ENCODE measurements at places on chromosomes 13 and 19. TPM values are rescaled to one million over a fixed set of nuclear protein-coding genes. Genes with fewer than 3 reads are reported as not detected.

Gene GRIN2D
- 1.1 TPM for total RNA-seq

Gene TMEM272
- total RNA-seq: 0.71 TPM

DNA sequence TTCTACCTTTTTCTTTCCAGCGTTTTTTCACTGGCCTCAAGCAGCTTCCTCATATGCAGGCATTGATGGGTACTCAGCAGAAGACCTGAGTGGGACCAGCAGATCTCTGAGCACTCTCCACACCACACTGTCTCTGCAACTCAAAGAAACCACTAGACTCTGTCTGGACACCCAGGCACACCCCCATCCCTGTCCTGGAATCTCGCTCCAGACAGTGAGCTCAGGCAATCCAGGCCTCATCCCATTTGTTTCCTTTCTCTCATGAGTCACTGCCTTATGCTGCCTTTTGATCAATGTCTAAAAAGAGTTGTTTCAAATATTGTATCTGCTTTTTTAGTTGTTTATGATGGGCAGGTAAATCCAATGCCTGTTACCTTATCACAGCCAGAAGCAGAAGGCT lies 19.7 kb upstream of the POP4 start:
- DNase-seq: no peak

GRCh38 chr19:42450314-42450934 lies 7.7 kb upstream of the CXCL17 start:
- DNase-seq: peak; percentile 86

GRCh38 chr13:23644527-23645138 lies 74.4 kb downstream of the TNFRSF19 start:
- no peak for DNase-seq

DNA sequence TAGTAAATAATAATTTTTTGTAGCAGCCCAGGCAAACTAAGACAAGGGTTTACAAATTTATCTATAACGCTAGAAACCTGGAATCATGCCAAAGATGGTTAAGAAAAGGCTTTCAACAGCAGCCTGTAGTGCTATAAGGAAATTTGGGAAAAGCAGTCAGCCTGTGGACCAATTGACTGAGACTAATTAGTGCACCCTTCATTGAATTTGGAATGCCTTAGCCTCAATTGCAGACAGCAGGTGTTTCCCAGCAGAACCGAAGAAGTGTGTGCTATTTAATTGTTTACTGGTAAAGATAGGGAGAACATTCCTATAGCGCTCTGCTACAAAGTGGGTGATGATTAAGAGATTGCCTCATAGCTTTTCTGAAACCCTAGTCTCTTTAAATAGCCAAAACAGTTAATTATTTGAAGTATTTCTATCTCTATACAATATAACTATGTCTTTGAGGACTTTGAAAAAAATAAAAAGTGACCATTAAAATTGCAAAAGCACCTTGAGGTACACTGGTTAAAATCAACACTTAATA lies 1884.3 kb upstream of the PCDH20 start:
- DNase-seq: no peak

- DNase-seq: no peak
Observed at GRCh38 chr13:102402290-102402689, 442 bp upstream of the FGF14 start.

DNA sequence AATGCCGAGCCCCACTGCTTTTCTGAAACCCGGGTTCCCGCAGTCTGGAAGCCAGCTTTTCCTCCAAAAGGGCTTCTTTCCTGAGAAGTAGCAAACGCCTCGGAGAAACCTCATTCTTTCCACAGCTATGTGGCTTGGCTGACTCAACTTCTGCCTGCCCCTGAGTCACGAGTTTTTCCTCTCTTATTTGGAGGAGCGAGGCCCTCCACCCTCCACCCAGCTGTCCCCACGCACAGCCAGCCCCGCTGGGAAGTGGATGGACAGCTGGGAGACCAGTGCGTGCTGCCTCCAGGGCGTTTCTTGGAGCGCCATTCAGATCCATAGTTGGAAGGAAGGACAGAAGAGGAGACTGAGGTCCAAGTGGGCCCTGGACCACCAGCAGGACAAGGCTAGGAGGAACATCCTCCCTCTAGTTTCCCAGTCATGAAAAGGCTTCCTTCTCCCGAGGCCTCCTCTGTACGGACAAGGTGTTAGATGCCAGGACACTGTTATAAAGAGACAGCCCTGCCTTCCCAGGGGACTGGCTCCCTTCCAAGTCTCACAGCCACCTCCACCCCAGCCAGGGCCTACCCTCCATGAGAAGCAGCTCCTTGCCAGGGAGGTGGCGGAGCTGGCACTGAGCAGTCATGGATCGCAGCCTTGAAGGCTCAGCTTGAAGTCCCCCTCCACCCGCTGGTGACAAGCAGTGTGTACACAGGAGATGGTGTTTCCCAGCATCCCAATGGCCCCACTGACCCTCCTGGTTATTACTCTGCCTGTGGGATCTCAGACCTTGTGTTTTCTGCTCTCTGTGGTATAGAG lies 2.5 kb upstream of the PLEKHF1 start:
- peak; percentile 78 for DNase-seq

DNA sequence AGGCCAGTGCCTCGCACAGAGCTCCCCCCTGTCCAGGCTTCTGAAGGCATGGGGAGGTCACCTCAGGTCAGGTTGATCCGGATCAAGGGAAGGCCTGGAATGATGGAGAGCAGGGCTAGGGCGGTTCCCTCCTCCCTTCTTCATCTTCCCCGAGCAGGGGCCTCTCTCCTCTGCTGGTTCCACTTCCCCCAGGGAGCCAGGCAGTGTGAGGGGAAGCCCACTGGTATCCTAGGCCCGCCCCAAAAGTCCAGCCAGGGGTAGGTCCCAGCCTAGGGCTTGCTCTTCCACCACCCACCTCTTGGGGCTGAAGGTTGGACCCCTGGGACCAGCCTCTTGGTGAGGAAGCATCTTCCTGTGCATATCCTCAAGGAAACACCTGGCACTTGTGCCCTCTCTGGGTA lies 16.4 kb upstream of the PRR19 start:
- peak; percentile 70 for DNase-seq

- no peak for DNase-seq
Observed at GRCh38 chr13:100341327-100341726, 247.3 kb downstream of the GGACT start.

DNA sequence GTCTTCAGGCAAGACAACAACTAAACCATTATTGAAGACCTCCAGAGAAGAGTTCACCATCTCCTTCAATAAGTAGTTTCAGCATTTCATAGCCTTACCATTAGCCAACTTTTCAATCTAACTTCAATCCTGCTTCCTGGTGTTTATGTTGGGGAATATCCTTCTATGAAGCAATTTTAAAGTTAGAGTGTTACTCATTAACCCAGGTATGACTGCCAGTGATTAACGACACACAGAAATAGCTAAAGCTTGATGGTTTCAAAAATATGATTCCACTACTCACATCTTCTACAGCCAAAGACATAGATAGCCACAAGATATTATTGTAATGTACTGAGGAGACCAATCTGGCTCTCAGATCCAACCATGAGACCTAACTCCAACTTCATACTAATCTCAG lies 403.2 kb downstream of the EFNB2 start:
- no peak for DNase-seq

DNA sequence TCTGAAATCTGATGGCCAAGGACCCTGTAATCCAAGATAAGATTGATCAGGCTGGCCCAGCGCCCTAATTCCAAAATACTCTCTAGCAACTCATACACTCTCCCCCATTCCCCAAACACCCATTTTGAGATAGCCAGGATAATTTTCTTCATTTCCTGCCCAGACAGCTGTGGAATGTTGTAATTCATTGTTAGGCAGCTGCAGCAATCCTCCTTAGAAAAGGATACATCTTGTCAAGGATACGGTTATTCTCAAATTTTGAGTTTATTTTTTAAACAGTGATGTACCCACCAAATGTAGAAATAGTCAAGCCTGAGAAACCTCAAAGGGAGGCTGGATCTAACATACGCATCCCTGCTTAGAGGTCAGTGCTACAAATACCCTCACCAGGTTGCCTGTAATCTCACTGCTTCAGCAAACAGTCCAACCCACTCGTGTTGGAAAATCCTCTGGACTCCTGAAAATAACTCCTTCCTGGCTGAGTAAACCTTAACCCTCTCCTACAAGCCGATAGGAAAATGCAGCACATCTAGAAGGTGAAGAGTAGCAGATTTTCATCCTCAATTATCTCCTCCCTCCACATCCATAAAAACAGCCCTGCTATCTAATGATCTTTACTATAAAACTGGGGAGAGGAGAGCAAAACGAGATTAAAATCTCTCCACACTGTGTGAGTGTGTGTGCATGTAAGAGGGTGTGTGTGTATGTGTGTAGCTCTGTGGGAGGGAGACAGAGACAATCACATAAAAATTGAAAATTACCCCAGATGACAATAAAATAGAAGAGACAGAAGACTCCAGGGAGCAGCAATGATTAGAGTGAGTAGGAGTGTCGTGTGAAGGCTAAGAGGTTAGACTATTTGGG lies 683.1 kb downstream of the DIAPH3 start:
- DNase-seq: no peak

GRCh38 chr19:15715642-15716041 lies 12.2 kb upstream of the OR10H2 start:
- no peak for DNase-seq
